ENCODE measurements at places on chromosomes 2 and 18.
A peak's percentile ranks its signal among the peaks of the same experiment; 100 is the strongest.

- no peak for DNase-seq
These were observed 16.4 kb upstream of the RPRD1A start for GRCh38 chr18:36083729-36084128.

DNA sequence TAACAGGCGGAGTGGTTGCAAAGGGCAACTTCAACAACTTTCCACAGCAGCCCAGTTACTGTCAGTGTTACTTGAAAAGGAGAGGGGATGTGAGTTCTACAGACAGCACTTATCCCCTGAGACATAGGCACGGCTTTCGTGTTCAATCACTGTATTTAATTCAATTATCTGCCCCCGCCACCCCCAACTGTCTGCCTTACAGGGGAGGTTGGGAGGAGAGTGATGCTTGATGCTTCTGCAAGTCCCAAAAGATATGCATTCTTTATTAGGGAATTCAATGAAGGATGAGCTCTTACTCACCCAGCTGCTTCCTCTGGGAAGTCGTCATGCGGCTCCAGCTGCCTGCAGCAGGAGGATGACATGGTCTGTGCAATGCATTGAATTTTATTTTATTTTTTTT, 639.9 kb downstream of the DCC start:
- DNase-seq = no peak

DNA sequence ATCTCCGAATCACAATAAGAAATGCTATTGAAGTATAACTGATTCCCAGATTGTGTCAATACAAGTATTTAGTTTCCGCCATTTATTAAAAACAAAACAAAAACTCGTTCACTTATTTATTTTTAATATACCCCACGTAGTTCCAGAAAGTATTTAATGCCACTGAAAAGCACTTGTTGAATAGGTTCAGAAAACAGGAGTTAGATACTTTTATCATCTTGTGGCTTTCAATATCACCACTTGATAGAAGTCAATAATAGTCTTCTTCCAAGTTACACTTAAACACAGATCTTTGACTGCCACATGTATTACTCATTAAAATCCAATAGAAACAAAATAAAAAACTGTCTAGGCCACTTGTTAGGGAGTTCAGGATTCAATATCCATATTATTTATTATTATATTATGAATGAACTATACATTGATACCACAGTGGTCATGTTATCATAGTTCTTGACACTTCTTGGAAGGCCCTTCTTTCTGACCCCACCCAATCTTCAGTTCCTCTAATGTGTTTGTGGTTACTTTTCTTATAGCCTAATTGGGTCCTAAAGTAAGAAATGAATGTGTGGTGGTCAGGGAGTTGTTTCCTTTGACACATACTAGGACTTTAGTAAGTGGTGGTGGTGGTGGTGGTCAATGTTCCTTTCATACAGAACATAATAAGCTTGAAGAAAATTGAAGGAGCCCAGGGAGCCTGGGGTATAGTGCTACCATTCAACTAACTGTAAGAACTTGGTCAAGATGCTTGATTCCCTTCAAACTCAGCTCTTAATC, 221.3 kb upstream of the ITGA4 start:
- DNase-seq = no peak

DNA sequence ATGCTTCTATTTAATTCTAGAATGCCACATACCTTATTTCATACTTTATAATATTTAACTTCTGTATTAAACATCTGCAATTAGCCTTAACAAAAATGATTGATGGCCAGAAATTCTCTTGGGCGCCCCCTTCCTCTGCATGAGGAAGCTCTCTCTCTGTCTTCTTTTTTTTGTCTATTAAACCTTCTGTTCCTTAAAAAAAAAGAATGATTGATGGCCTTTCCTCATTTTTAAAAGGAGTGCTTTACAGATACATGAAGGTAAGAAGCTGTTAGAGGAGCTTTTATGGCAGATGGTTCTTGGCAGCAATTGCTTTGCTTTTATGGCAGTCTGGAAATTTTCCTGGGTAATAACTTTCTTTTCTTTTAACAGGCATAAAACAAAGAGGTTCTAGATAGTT, 526.9 kb downstream of the SLC4A3 start:
- DNase-seq = no peak

DNA sequence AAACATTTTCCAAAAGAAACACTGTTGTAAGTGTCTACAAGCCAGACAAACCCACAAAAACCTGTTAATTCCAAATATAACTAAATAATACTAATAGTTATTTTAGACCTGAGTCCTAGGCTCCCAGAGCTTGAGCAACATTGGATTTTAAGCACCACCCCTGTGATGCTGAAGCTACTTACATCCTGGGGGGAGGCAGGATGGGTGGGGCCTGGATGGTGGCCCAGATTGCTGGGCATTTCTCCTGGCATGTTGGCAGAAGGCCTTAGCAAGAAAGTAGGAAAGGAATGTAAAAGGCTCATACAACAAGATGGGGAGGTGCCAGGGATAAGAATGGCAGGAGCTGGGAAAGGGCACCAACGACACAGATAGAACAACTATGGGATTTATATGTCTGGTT, 50.7 kb upstream of the OTX1 start:
- peak; percentile 21 for DNase-seq

DNA sequence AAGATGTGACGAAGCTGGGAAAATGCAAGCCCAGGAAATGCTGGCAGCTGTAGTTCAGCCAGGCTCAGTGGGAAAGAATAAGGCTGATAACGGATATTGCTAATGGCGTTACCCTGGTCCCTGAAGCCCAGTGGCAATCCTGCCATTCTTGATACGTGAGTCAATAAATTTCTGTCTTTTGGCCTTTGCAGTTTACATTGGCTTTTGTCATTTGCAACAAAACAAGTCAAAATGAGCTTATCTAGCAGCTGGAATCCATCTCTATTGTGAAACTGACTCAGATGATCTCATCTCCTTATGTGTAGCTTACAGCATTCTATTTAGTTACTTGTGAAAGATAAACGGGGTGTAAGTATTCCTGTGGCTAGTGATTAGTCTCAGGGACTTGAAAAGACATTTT, 43.8 kb downstream of the ARL6IP6 start:
- peak; percentile 89 for DNase-seq

DNA sequence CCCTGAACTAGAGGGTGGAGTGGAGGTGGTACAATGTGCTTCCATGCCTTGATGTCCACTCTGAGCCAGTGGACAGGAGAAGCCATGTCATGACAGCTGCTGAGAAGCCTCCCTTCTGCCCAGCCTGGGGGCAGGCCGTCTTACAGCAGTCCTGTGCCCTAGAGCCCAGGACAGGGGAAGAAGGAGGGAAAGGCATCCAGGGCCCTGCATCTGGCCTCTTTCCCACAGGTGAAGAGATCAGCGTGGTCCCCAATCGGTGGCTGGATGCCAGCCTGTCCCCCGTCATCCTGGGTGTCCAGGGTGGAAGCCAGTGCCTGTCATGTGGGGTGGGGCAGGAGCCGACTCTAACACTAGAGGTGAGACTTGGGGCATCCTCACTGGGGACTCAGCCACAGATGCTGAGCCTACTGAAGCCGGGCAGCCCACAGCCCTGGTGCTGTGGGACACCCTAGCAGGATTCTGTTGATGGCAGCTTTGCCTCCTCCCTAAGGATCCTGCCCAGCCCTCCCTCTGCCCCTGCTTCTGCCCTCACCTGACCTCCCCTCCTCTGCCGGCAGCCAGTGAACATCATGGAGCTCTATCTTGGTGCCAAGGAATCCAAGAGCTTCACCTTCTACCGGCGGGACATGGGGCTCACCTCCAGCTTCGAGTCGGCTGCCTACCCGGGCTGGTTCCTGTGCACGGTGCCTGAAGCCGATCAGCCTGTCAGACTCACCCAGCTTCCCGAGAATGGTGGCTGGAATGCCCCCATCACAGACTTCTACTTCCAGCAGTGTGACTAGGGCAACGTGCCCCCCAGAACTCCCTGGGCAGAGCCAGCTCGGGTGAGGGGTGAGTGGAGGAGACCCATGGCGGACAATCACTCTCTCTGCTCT, 3.1 kb downstream of the IL36RN start:
- no peak for DNase-seq

GRCh38 chr2:152820048-152820447, 101.6 kb downstream of the ARL6IP6 start:
- no peak for DNase-seq

DNA sequence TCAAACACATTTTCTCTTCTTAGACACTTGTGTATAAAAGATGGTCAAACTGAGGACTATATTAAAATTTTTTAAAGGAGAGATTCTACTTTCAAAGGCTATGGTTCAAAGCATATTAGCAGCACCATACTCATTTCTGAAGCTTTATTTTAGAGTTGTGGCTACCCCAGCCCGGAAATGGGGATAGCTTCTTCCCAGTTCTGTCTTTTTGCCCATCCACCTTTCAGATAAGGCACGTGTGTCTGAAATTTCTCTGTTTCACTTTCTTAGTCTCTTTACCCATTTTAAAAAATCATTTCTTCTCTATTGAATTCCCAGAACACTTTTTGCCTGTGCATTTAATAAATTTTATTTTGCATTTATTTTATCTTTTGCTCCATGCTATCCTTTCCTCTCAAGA, 431.5 kb downstream of the RNF144A start:
- DNase-seq = no peak

- DNase-seq = no peak
These were observed 698.1 kb upstream of the CDH2 start for GRCh38 chr18:28875059-28875458.

DNA sequence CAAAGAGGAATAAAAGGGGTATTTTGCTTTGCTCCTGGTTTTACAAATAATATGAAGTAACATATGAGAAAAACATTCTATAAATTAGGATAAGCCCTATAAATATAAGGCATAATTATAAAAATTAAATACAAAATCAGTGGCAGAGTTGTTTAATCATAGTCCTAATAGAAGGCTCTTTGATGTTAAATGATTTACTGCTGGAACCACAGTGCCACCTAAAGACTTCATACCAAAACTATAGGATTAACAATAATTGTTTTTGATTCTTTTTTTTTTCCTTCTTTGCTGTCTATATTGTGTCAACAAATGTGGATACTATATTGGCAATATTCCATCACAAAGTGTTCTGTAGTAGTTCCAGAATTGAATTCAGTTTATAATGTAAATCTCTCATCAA, 837.7 kb upstream of the SLC39A10 start:
- DNase-seq = peak; percentile 1

DNA sequence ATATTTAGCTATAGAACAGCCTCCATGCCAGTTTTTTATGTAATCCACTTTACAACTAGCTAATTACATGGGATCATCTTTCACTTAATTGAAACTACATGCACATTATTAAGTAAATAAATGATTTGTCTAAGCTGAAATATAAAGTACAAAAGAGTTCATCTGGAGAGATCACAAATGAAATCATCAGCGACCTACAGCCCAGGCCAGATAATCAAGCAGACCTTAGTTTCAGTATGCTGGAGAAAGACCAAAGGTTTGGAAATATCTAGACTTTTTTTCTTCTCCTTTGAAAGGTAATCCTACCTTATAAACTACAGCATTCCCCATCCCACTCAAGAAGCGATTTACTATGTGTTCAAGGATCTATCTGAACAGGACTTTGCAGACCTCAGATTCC, 26.5 kb downstream of the FIGN start:
- no peak for DNase-seq

GRCh38 chr2:20616341-20616871, 34.5 kb downstream of the HS1BP3 start:
- no peak for DNase-seq

DNA sequence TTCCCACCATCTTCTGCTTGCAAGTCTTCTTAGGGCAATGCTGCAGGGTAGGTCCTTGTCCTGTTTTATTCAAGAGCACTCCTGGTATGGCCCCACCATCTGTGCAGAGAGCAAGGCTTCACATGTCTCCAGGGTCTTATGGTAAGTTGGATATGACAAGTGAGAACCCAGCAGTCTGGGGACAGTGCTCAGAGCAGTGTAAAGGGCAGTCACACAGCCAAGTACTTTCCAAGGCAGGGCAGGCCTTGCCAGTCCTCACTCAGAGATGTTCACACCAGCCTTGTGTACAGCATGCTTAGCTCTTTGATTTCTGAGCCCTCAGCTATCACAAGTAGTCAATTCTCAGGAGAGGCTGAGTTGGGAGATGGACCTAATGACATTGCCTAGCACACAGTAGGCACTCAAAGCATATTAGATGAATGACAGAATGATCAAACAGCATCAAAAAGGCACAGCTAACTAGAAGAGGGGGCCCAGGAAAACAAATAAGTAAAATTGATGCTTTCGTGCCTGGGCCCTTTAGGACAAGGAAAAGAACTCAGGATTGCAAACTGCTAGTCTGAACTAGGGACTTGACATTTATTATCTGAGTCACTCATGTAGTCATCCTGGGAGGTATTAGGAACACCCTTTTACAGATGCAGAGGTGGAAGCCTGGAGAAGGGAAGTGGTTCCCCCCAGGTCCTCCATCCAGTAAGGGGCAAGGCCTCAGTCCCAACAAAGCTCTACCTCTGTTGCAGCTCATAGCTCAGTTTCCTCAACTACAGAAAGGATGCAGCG, 86.7 kb upstream of the CTAGE1 start:
- peak; percentile 74 for DNase-seq

DNA sequence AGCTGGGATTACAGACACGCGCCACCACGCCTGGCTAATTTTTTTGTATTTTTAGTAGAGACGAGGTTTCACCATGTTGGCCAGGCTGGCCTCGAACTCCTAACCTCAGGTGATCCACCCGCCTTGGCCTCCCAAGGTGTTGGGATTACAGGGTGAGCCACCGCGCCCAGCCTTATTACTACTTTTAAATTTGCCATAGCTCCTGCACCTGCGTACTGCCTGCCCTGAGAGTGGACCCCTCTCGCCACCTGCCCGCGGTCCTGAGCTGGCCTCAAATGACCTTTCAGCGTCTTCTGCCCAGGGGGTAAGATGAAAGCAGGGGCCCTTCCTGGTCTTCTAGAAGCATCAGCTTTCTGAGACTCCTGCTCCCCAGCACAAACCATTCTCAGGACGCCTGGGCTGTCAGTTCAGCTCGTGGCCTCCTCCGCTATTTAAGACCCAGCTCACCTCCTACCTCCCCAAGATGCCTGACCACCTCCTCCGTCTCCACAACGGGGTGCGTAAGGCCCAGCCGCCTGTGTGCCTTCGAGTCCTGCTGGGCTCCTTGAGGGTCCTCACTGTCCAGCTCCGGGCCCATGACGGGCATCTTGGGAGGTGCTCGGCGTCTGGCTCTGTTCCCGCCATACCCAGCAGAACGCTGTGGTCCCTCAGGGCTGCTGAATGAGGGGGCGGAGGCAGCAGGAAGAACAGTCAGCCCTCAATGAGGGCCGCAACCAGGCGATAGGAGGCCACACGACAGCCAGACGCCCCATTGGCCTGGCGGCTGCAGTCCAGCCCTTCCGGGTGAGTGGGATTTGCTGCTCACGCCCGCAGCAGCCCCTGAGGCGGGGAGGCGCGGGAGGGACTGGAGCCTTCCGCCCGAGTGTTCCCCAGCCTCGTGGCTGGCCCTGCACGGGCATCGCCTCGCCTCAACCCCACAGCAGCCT, 266.6 kb downstream of the TFCP2L1 start:
- DNase-seq = no peak
